NCI-H1417 treated with DMSO at 0.1 percent for 48 hours (cell line): ENCODE measurements at places on chromosomes 6 and 20.

GRCh38 chr6:126015863-126016262, 29.5 kb downstream of the TRMT11 start:
- DNase-seq, result no peak

- no peak for DNase-seq
These were observed 18.1 kb downstream of the BPI start for GRCh38 chr20:38321959-38322598.

DNA sequence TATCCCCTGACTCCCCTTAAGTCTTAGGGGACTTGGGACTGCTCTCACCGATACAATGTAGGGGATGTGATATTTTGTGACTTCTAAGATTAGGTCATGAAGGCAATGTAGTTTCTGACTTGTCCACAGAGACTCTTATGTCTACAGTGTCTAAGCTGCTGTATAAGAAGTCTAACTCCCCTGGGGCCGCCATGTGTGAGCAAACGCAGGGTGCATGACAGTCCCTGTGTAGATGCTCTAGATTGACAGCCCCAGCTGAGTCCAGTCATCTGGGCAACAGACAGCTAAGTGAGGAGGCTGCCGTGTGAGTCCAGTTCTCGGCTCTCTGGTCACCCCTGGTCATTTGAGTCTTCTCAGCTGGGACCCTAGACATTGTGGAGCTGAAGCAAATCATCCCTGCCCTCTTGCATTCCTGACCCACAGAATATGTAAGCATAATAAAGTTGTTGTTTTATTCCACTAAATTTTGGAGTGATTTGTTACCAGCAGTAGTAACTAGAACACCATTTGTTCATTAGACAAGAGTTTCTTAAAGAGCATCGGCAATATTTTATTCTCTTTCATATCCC, 743.3 kb upstream of the CHD6 start:
- DNase-seq, result no peak

DNA sequence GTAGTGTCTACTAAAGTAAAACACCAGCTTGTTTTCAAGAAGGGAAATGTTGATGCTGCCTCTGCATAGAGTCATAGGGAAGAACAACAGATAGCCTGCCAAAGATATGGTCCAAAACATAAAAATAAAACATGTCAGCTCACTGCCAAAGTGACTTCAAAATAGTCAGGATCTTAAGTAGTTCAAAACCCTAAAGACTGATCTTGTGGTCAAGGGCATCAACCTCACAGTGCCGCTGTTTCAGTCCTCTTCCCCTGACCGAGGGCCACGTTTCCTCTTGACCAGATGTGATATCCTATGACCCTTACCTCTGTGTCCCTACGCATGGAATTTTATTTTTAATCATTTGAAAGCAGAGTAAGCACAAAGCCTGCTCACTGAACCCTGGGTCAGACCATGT, 104.2 kb upstream of the CNKSR3 start:
- no peak for DNase-seq

- DNase-seq, result no peak
These were observed 121.8 kb upstream of the PHACTR3 start for GRCh38 chr20:59482351-59483187.

- no peak for DNase-seq
These were observed 12.9 kb upstream of the C20orf144 start for GRCh38 chr20:33649201-33649681.

DNA sequence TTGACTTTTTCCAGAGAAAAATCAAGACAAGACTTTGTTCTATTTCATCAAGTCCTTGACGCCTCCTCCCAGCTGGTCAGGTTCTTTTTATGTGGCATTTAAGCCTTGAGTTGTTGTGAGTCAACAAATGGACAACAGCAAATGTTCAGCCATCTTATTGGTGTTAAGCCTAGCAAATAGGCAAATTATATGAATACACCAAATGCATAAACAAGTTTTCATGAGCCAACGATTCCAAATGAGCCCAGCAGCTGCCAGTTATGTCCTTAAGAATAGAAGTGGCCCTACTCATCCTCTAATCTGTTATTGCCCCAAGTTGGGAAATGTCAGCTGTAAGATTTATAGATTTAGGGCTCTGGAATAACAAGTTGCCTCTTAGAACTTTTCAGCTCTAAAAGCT, 312.0 kb downstream of the SOX4 start:
- no peak for DNase-seq

DNA sequence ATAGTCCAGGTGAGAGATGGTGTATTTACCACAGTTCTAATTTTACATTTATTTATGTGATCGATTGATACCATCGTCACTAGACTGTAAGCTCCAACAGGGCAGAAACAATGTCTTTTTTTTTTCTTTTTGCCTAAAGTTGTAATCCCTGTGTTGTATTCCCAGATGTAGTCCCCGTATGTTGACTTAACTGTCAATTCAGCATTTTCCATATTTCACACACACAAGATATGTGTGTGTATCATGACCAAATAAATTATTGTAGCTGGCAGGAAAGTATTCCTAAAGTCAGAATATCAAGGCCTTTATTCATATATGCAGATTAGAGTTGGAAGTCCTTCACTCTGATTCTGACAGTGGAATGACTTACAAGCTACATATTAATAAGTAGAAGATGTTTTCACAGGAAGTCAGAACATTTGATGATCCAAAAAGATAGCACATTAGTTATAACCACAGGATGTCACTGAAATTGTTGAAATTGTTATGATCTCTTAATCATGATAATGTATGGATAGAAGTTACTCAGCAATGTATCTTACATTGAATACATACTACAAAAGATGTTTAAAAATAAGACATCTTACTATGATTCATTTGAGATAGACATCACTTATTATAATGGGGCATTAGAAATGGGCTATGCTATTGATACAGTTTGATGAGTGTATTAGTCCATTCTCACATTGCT, 10.6 kb downstream of the RNF182 start:
- no peak for DNase-seq

- no peak for DNase-seq
These were observed 294.0 kb downstream of the SAMD5 start for GRCh38 chr6:147802459-147802858.

- no peak for DNase-seq
These were observed 182.9 kb downstream of the PDE7B start for GRCh38 chr6:136034422-136034821.

DNA sequence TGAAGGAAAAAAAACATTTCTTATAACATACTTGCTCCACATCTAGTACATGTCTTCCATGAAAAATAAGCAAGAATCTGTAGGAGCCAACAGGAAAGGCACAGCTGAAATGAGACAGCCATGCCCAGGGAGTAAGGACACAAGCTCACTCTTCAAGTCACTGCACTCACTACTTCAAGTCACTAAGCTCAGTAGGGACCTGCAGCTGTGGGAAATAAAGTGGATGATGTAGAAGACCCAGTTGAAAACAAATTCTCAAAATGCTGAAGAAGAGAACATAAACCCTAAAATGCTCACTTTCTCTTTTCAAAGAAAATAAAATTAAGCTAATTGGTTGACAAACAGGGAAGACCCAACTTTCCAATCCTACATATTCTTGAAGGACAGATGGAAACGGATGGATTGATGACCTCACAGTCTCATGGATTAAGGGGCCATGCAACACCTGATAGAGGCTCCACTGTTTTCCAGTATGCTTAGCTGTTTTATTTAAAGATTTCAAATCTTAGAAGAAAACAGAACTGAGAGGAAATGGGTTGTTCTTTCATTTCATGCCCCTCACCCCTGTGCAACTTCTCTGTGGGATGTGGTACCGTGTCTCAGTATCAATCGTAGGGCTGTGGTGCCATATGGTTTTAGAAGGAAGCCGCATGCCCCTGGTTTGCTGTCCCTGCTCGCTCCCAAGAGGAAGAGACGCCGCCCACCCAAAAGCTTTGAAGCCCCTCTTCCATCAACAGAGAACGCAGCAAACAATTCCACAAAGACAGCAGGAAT, 133.3 kb downstream of the WDR27 start:
- DNase-seq, result no peak

DNA sequence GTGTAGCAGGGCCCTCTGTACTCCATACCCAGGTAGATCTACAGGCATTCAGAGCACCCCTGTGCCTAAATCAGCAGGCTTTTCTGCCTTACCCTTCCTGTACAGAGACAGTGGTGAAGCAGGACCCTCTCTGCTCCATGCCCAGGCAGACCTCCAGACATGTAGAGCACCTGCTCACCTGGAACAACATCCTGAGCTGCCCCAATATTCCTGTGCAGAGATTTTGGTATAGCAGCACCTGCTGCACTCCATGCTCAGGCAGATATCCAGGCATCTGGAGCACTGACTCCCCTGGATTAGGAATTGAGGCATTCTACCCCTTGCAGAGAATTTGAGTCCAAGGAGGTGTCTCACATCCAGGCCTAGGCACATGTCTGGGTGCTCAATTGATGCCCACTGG, 12.6 kb upstream of the CST1 start:
- DNase-seq, result no peak

- DNase-seq, result no peak
These were observed 29.2 kb downstream of the SGK1 start for GRCh38 chr6:134288538-134289203.

GRCh38 chr20:6921717-6922386, 154.4 kb downstream of the BMP2 start:
- no peak for DNase-seq

- no peak for DNase-seq
These were observed 276.4 kb downstream of the TAF4 start for GRCh38 chr20:61789329-61789728.

- DNase-seq, result no peak
These were observed 16.2 kb upstream of the BEND6 start for GRCh38 chr6:56938649-56939191.

GRCh38 chr6:35363293-35363750, 21.0 kb downstream of the PPARD start:
- DNase-seq, result no peak

DNA sequence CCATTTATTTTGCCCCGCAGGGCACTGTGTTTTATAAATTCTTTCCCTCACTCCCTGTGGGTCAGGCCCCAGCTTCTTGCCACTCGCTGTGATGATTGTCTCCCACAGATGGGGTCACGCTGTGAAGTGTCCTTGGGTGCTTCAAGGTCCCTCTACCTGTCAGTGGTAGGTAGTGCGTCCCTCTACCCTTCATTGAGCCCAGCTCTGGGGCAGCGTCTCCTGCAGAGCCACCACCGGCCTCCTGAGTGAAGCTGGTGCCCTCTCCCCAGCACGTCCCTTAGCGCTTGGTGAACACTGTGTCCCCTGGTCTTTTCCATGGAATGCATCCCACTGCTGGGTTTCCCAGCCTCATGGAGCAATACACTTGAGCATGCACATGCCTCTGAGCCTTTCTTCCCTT, 108.2 kb downstream of the NRN1 start:
- no peak for DNase-seq

- DNase-seq, result no peak
These were observed 3.1 kb upstream of the NKX2-2 start for GRCh38 chr20:21516861-21517565.

- DNase-seq, result peak; percentile 47
These were observed 472.3 kb upstream of the CITED2 start for GRCh38 chr6:139846538-139847456.

DNA sequence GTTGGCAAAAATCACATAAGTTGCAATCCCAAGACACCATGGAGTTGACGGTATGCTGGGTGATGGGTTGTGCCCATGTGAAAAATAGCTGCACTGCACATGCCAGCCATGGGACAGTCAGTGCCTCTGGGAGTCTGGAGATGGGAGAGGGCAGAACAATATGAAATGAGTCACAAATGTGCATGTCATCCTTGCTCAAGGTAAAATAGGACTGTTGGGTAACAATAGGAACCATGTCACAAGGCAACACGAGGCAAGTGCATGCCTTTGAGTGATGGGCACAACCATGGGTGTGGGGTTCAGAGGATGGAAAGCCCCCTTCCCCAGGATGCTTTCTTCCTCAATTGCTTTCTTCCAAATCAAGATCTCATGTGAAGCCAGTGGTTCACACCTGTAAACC, 70.5 kb upstream of the PIM1 start:
- no peak for DNase-seq

GRCh38 chr20:48398506-48399449, 429.0 kb downstream of the PREX1 start:
- DNase-seq, result no peak

- no peak for DNase-seq
These were observed 111.9 kb downstream of the CEBPB start for GRCh38 chr20:50302341-50303057.

GRCh38 chr6:132400555-132400882, 756 bp downstream of the MOXD1 start:
- DNase-seq, result no peak

DNA sequence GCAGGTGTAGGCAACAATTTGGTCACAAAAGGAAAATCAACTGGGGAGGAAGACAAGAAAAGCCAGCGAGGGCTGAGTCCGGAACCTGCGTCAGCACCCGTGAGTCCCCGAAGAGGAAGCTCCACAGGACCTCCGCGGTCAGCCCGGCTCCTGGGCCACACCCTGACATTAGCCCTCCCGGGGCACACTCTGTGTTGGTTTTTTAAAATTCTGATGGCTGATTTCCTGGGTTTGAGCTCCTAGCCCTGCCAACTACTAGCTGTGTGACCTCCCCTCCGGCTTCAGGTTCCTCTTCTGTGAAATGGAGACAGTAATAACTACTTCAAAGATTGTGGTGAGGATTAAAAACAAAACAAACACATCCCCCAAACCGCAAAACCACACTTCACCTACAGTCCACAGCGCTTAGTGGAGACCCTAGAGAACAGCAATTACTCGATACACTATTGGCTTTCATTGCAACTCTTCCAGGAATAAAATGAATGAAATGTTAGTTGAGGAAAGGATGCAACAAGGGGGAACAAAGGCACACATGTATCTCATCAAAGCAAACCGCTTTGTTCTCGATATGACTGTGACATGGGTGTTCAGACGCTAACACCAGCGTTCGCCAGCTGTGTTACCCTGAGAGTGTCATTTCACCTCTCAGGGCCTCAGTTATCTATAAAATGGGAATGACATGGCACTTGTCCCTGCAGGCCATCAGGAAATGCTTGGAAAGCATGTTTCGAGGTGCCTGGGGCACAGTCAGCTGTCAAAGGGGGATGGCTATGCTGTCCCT, 985 bp downstream of the ZBP1 start:
- no peak for DNase-seq

- DNase-seq, result no peak
These were observed 41.4 kb upstream of the CCN2 start for GRCh38 chr6:131992557-131992956.

- no peak for DNase-seq
These were observed 501.3 kb downstream of the CD83 start for GRCh38 chr6:14618759-14619418.

DNA sequence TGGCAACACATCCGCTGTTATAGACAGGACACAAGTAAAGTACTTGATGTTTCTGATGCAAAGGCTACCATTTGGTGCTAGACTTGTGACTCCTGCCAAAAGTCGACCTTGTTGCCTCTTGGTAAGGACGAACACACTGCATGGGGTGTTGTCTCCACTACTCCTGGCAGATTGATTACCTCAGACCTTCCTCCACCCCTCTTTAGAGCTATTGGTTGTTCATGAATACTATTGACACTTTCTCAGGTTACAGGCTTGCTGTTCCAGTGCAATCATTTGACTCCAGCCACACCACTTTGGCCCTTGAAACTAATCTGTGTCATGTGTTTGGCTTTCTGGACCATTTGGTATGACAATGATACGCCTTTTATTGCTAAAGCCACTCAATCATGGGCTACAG, 62.3 kb downstream of the TRMT11 start:
- DNase-seq, result no peak

- no peak for DNase-seq
These were observed 95.0 kb downstream of the SCML4 start for GRCh38 chr6:107729098-107729497.
